ENCODE measurements at places on chromosomes 12 and 14.

GRCh38 chr12:46103559-46104383 lies 113.4 kb upstream of the SCAF11 start:
- no peak for DNase-seq

GRCh38 chr14:23709923-23710322 lies 73.8 kb downstream of the DHRS2 start:
- no peak for DNase-seq

GRCh38 chr12:112303004-112303403 lies 79.2 kb downstream of the HECTD4 start:
- no peak for DNase-seq

GRCh38 chr12:19003141-19003540 lies 126.4 kb upstream of the PLEKHA5 start:
- DNase-seq, result no peak

DNA sequence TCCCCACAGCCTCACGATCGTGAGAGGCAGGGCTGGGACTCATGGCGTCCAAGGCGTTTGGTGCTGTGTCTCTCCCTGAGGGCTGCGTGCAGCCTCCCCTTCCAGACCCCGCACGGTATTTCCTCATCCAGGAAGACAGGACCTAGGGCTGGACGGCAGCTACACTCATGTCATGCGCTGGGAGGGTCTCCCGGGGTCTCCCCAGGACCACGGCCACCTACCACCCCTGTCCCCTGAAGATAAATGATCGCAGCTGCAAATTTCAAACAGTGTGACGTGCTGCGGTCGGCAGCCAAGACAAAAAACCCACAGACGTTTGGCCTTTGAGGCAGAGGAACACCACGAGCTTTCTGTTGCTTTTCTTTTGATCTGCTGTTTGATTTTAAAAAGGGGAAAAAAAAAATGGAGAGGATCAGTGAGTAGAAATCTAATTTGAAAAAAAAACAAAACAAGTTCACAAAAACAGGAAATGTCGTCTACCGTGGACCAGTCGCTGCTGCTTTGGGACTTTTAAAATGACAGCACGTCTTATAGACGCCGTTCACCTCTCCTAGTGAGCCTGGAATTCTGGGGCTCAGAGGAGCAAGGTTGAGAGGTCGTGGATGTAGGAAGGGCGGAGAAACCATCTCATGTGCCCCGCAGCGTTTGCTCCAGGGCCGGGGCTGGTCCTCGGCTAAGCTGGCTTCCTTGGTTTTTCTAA lies 237.6 kb downstream of the SLC41A2 start:
- no peak for DNase-seq

- DNase-seq, result peak; percentile 83
Observed at GRCh38 chr14:34693228-34693939, 21.0 kb downstream of the CFL2 start.

DNA sequence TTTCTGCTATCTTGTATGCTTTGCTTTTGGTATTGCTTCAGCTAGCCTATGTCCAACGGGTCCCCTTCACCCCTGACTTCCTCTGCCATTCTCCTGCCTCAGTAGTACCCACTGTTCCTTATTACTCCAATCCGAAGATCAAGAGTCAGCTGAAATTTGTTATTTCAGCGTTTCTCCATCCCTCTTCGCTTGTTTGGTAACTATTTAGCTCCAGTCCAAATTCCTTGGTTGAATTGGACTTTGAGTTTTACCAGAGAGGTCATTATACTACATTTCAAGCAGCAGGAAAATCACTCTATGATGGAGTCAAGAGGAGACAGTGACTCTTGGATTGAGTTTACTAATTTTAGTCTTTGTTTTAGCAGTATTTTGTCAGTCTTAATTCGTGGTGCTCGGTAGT lies 4.5 kb downstream of the ETFBKMT start:
- DNase-seq, result no peak

DNA sequence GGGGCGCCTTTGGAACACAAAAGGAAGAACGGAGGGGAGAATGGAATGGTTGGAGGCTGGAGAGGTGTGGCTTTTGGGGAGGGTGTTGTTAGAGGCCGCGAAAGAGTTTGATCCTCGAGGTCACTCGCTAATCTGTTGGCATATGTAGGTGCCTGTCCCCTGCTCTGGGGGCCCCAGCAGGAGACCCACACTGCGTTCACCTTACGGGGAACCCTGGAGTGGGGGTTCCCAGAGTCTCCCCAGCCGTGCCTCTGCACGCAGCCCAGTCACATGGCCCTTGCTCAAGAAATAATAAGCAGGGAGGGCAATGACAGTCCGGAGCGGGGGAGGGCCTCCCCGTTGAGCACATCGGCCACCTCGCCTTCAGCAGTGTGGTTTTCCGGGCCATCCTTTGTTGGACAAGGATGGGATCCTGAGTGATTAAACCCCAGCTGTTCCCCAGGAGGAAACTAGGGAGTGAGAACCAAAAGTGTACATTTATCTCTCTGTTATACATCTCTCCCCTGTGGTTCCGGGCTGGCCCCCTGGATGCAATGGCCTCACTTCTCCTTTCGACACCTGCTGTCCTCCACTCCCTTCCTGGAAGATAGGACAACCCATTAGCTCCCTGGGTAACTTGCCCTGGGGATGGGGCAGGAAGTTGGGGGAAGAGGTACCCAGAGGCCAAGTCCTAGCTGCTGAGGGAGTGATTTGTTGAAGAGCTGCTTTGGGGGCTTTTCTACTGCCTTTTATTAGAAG lies 1.3 kb downstream of the PLEKHG3 start:
- DNase-seq, result peak; percentile 59

DNA sequence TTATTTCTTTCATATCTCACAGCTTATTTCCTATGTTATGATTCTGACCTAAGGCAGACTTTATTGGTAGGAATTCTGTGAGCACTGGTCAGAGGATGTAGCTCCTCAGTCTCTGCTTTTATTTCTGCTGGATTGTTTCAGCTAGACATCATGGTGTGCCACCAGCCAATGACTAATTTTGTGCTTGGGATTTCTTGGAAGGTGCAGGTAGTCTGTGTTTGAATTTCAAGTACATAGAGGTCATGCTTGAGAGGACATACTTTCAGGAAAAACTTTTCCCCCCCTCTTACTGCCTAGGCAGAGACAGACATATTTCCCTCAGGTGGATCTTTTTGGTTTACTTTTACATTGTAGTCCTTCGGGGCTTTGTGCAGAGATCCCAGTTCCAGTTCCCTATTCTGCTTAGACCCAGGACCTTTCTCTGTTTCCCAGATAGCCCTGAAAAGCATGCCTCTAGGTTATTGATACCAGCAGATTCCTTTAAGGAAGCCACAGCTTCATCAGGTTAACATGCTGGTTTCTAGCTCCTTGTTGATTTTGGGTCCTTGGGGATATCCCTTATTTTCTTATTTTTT lies 28.6 kb downstream of the BRMS1L start:
- no peak for DNase-seq

GRCh38 chr14:65286443-65286842 lies 126.1 kb upstream of the FUT8 start:
- no peak for DNase-seq

- no peak for DNase-seq
Observed at GRCh38 chr14:102935756-102936155, 13.3 kb downstream of the AMN start.

DNA sequence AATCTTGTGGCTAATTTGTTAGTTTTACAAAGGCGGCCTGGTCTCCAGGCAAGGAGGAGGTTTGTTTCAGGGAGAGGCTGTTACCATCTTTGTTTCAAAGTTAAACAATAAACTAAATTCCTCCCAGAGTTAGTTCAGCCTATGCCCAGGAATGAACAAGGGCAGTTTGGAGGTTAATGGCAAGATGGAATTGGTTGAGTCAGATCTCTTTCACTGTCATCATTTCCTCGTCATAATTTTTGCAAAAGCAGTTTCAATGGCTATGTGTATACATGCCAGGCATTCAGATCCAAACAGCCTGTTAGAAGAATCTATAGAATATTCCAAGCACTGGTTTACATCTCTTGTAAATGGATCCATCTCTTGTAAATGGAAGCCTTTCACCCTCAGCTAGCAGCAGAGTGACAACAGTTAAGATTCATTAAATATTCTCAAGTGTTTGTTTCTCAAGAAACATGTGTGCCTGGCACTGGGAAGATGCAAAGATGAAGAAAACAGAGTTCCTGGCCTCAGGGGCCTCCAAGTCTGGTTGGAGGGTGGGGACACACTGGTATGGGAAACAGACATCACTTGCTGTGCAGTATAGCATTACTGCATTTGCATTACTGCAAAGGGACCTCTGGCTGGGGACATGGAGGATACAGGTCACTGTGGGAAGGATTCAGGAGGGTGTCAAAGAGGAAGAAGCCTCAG lies 65.8 kb downstream of the RIN3 start:
- DNase-seq, result no peak

- no peak for DNase-seq
Observed at GRCh38 chr12:41536813-41537490, 348.8 kb downstream of the PDZRN4 start.

Data from NCI-H146 (cell line).